Fibroblast of skin of left quadriceps (primary cell): ENCODE measurements at places on chromosomes 5 and 9.

DNA sequence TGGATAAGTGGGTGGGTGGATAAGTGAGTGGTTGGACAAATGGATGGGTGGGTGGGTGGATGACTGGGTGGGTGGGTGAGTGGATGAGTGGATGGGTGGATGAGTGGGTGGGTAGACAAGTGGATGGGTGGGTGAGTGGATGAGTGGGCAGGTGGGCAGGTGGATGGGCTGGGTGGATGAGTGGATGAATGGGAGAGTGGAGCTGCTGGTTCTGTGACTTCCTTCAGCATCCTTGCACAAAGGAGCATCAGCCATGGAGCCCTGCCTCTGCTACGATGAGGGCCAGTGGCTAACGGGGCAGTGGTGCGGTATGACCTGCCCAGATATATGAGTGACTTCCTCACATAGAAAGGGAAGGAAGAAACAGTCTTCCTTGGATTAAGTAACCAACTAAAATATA, 398.7 kb upstream of the IRX4 start:
- DNase-seq = no peak

DNA sequence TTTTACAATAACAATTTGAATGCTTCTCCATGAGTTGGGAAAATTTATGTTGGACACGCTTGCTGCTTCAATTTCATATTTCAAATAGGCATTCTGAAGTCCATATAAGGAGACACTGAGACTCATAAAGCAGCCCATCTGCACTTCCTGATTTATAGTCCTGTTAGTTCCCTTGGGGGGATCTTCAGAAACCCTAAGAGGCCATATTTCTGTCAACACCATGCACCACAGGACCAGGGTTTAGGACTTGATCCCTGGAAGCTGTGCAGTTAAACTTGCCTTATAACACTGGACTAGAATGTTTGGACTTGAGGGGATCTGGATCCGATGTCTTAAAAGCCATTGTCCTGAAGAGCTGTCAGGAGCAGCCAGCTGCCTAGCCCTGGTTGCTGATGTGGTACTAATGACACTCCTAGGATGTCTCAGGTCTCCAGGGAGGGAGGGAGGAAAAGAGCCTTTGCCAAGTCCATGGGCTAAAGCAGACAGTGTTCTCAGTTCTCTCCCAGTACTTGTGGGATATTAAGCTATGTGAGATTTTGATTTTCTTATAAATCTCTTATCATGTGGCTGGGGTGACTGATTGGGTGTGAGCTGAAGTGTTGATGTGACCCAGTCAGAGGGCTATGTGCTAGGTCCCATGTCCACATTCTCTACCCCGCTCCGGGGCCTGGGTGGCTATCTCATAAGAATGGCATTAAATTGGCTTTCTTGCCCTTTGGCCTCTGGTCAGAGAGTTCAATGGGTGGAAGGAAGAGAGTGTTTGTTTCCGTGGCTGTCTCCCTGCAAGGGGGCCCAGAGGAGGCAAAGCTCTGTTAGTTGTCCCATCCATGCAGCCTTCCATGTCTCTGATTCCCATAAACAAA, 399.8 kb downstream of the OSTF1 start:
- no peak for DNase-seq

DNA sequence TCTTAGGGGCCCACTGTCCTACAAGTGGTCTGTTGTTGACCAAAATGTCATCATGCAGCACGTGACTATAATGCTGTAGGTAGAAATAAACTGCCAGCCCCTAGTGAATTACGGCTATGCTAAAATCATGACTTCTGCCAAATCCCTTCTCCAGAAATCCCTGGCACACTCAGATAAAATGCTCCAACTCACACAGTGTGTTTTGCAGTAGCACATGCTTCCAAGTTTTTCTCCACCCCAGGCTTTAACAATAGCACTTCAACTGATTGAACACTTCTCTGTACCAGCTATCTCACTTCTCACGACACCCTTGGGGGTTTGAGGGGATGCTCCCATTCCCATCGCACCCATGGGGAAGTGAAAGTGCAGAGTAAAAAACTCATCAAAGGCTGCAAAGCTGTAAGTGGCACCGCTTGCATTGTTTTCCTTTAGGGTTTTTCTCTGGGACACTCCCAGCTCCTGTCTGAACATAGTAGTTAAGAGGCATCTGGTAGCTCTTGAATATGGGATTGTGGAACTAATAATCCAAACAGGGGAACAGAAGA, 151.0 kb upstream of the SLC24A2 start:
- DNase-seq = no peak

DNA sequence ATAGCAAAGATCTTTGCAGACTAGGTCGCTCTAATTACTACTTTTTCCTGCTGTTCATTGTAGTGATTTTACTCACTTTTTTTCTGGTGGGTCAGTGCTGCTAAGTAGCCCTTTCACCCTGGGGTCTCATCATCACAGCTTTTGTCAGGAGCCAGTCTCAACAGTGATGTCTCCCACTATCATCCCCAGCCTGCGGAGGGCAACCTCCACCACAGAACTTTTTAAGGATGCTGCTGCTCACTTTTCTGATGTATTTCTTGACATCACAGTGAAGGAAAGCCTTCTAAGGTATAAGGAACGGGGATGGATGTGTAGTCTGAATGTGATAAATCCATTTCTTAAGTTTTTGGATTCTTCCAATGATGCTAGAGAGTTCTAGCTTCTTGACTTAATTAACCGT, 242.5 kb upstream of the RIOK2 start:
- peak; percentile 7 for DNase-seq

DNA sequence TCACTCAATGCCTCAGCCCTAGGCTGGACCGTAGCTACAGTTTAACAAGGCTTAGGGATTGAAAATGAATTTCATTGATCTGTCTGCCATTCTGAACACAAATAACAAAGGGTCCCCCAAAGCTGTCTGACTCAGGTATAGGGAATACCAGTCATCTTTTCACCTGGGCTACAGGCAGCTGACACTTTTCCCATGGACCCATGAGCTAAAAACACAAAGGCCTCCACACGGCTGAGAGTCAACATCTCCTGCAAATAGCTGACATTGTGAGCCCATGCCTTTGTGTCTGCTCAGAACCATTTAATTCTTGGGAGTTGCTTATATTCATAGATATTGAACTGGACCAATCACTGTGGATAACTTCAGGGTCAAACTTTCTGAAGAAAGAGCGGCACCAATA, 121.1 kb upstream of the SLIT3 start:
- no peak for DNase-seq

DNA sequence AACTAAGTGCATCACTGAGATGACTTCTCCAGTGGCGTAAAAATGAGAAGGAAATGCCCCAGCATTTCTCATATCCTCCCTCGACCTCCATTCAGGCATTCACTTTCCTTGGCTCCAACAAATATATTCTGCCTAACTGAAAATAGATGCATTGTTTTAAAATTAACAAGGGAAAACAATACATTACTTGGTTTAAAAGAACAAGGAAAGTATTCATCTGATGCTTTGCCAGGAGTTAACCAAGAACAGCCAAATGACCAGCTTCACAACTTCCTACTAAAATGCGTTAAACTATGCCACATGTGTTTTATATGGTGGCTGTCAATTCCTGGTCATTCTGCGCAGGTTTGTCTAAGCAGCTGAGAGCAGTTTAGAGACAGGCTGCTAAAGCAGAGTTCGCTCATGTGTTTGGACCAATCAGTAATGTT, 121.4 kb downstream of the GNAQ start:
- no peak for DNase-seq

GRCh38 chr5:142432961-142433360, 108.1 kb upstream of the SPRY4 start:
- no peak for DNase-seq

- no peak for DNase-seq
Observed at GRCh38 chr9:115002371-115003120, 72.2 kb upstream of the TNFSF8 start.

DNA sequence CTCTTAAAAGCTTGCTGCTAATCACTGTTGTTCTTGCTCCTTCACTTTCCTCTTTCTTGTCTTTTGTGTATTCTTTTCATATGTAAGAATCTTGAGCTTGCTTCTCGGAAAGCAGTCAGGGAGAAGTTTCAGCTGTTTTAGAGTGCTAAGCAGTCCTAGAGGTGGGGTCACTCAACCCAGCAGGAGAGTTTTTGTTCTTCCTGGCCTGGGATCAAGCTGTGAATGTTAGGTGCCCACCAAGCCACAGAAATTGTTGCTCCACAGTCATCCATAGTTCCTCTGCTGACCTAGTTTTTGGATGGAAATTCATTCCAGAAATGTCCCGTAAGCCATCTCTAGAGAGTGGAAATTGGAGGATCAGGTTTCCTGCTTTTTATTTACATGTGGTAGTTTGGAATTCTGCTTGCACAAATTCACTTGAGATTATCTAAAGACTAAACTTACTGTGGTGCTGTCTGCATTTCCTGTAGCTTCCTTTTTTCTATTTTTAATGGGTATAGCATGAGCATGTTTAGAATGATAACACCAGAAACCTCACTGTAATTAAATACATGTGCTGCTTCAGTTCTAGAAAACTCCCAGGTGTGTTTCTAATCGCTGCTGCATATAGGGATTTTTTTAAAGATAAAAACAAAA, 108.7 kb downstream of the MAST4 start:
- peak; percentile 26 for DNase-seq

DNA sequence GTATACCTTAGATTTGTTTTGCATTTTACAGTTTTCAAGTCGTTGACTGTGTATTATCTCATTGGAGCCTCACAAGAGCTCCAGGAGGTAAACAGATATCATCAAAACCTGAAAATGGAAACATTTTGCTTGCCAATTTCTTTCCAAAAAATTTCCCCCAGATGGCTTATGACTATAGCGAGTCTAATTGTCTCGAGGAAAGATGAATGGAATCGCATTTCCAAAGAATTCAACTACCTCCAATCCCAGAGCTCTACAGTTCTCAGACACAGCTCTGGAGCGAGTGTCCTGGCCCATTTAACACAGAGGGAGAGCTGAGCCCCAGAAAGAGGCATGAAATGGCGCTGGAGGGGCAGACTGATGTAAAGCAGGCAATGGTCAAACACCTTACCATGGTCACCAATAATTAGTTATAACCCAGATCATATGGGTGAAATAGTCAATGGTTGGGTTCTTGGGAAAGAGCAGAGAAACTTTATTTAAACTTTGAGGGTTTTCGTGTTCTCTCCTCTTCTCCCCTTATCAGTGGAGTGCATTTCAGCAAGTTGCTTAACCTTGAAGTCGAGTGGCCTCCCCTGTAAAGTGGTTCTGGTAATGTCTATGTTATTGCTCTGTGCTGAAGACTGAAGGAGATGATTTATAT, 168.2 kb downstream of the ZDHHC21 start:
- no peak for DNase-seq

GRCh38 chr5:55711507-55712022, 559 bp downstream of the SLC38A9 start:
- DNase-seq = no peak

GRCh38 chr5:109327570-109327969, 82.2 kb downstream of the PJA2 start:
- DNase-seq = no peak

GRCh38 chr5:141826674-141827073, 51.5 kb downstream of the PCDH1 start:
- DNase-seq = no peak

DNA sequence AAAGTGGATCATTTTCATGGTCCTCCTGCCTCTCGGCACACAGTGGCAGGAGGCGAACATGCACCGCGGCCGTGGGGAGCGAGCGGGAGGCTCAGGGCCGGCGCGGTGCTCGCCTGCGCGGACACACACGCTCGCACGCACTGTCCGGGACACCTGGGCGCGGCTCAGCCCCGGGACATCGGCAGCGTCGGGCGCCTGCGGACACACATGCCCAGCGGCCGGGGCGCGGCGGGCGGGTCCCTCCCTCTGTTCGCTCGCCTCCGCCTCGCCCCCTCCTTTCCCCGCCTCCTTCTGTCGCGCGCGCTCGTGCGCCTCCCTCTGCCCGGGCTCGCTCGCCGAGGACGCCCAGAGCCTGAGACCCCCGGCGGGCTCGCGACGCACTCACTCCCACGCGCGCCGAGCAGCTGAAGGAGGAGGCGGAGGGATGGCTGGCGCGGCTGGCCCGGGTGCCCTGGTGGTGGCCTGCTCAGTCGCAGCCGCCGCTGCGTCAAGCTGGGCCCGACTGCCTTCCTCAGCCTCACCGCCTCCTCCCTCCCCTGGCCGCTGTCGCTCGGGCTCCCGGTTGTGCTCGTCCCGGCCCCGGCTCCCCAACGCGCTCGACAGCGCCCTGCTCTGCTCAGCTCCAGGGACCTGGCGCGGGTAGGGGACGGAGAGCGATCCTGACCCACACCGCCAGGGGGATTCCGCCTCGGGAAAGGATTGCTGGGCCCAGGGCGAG, at the start of gene FRMD3:
TSS of gene FRMD3 (minus strand) at position 230 of the 718 bp plus-strand sequence. CDS start at position 60, 170 bp downstream.
- peak; percentile 70 for DNase-seq

GRCh38 chr5:136230176-136230575, 37.2 kb upstream of the SMIM32 start:
- DNase-seq = no peak

DNA sequence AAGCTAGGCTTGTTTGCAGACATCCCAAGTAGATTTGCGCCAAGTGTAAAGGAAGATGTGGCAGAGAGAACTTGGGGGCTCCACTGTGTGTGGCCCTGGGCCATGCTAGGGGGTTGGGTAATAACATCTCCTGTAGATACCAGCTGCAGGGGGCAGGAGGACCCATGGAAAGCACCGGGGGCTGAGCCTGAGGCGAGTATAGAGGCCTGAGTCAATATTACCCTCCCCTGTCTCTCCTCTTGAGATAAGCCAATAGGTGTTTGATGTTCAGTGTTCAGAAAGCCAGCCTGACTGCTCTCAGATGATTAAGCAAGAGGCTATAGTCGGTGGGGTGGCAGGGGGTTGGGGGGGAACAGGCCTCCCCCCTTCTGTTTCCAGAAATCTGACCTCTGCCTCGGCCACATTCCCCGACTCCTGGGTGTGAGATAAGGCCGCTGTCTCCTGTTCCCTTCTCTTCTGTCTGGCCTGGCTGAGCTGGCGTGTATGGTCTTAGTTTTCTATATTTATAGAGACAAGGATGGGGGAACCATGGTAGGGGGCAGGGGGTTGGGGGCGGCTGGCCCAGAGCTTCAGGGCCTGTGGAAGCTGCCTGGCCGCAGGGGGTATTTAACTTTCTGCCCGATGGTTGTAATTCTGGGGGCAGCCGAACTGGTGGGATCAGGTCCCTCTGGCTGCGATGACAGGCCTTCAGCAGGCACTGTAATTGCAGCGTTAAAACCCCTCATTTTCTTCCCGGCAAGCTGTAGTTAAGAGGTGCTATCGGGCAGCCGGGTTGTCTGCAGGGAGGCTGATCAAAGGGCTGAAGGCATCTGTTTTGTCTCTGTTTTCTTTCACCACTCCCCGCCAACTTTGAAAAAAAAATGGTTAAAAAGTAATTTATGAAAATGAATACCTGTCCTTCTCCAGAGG, 292.0 kb downstream of the NSG2 start:
- no peak for DNase-seq

DNA sequence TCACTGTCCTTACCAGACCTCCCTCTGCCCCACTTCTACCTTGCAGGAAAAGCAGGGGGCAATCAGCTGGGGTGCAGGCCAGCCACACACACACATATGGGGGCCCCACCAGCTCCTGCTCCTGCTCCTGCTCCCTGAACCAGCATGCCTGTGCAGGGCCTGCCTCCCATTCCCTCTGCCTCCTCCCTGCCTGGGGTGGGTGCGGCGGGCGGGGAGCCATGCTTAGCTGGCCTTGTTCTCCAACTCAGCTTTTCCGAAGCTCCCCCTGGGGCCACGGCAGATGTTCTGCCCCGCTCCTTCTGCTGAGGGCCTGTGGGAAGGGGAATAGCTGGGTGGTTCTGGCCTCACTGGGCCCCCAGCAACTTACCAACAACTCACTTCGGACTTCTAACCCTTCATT, 89.8 kb downstream of the ZNF354C start:
- no peak for DNase-seq

GRCh38 chr9:135093111-135093510, 5.6 kb downstream of the OLFM1 start:
- DNase-seq = no peak

- DNase-seq = no peak
Observed at GRCh38 chr9:126945682-126946081, 31.1 kb downstream of the RALGPS1 start.
